GM12892 (cell line): ENCODE measurements at places on chromosomes 3 and 15.

GRCh38 chr15:55289011-55289745, 435 bp downstream of the RAB27A start:
- no peak for DNase-seq

DNA sequence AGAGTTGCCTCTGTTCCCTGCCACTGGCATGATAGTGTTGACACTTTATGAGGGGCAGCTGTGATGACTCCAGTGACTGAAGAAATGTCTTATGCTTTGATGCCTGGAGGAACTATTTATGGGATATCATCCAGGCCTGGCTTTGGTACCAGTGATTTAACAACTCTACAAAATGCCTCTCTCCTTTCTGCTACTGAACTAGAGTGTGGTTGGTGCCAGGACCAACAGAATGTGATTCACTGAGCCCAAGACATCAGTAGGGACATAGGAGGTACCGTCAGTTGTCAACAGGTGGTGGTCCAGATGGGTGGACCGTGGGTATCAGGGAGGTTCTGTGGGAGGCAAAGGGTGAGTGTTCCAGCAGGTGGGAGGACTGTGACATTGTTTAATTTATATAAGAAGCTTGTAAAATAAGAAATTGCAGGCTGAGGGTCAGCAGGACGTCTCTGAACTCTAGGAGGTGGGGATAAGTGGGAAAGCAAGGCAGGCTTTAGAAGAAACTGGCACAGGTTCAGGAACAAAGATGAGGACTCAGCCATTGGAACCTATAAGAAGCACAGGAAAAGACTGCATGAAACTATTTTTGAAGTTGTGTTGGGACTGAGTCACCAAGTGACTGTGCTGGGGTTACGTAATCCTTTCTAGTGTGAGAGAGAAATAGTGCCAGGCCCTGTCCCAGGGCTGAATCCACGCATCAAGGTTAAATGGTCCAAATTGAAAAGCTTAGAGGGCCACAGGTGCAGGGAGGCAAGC, 28.5 kb upstream of the SLC7A14 start:
- DNase-seq = no peak

DNA sequence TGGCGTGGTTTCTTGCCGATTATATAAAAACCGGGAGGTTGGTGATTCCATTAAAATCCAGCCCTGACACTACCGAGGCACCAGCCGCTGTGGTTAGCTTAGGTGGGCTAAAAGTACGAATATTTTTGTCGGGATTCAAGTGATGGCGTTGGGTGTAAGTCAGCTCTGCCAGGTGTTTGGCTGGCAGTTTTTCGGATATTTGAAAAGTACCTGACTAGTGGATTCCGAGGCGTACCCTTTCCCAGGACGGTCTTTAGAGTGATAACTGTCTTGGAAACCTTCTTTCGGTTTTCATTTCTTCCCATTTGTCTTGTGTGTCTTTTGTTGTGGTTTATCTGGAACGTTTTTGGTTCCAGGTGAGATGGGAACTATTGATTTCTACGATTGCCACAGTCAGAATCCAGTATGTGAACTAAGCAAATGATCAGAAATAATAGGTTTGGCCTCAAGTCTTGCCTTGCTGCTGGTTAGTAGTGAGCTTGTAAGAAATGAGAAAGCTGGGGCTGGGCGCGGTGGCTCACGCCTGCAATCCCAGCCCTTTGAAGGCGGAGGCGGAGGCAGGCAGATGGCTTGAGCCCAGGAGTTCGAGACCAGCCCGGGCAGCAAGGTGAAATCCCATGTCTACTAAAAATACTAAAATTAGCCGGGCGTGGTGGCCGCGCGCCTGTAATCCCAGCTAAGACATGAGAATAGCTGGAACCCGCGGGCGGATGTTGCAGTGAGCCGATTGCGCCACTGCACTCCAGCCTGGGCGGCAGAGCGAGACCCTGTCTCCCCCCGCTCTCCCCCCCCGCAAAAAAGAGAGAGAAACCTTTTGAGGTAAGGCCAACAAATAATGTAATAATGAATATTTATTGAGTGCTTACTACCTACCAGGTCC, 1.4 kb downstream of the FYTTD1 start:
- DNase-seq = no peak

GRCh38 chr3:72182206-72182605, 397.3 kb upstream of the PROK2 start:
- no peak for DNase-seq

DNA sequence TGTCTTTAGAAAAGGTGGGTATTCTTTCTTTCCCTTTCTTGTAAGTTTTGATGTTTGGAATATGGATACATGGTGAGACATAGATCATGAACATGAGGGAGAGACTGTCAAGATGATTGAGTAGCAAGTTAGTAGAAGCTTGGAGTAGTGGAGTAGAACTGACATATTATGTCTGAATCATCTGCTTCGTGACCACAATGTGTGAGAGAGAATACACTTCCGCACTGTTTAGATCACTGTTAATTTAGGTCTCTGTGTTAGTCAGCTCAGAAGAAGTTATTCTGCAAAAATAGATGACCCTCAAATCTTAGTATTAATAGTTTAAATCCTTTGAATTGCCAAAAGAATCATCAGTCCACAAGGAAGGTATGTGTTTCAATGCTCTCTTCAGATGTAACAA, 151.0 kb downstream of the OXSM start:
- no peak for DNase-seq

GRCh38 chr15:89971592-89971997, 29.5 kb upstream of the ZNF710 start:
- DNase-seq = peak; percentile 37

DNA sequence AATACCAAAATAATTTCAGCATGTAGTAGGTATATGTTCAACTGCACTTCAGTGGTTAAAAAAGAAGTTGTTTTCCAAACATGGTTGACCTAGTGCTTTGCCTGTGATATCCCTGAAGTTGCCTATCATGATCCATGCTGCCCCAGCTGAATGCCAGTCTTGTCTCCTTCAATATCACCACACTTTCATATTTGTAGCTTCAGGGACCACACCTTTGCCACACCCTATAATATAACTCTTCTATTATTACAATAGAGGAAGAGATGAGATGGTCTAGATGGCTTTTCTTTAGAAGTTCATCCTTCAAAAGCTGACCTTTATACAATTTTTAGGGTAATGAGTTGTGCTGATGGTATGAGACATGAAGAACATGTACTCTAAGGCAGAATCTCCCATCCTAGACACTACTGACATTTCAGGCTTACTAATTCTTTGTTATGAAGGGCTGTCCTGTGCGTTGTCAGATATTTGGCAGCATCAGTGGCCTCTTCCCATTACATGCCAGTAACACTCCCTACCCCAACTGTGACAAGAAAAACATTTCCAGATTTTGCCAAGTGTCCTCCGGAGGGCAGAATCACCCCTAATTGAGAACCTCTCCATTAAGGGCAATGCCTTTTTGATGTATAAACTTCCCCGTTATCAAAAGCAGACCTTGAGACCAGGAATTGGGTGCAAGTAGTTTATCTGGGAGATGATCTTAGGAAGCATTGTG, 76.2 kb upstream of the PLCL2 start:
- no peak for DNase-seq

DNA sequence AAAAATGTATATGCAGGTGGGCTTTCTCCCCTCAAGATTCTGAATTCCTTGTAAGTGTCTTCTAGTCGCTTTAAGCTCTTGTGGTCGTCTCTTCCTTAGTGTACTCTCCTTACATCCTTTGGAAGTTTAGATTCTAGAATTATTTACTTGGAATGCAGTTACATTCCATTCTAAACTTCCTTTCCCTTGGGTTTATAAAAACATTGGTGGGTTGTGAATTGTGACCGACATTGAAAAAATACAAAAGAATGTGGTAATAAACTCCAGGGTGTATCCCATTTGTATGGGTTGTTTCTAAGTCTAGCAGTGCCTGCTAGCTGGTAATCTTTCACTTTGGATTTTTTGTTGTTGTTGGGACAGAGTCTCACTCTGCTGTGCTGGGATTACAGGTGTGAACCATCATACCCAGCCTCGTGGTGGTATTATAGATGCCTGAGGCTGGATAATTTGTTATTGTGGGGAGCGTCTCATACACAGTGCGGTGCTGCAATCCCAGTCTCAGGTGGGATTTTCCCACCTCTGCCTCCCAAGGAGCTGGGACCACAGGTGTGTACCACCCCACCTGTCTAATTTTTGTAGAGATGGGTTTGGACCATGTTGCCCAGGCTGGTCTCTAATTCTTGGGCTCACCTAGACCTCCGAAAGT, 9.1 kb downstream of the CHD2 start:
- no peak for DNase-seq

DNA sequence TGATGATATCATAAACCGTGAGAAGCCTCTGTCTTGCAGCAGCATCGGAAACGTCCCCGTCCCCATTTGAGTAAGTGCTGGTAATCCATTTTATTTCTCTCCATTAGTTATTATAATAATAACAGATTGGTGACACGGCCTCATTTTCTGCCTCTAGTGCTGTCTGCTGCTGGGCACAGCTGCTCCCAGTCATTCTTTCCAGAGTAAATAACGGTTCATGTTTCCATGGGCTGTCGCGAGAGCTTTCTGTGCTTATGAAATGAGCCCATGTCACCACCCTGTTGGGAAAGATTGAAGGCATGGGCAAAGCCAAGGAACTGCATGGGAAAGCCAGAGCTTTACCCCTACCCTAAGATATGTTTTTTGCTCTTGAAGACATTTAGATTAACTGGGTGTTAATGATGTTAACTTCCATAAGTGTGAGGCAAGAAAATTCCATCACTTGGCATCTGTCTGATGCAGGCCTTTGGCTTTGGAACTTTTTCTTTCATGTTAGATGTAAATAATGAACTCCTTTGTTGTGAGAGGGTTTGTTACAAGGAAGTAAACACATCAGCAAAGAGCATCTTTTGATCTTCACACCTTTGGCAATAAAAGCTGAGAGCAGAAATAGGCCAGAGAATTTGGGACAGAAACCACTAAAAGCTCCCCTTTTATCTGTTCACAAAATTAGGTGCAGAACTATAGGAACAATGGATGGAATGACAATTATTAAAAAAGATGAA, 141.8 kb downstream of the FILIP1L start:
- DNase-seq = no peak

DNA sequence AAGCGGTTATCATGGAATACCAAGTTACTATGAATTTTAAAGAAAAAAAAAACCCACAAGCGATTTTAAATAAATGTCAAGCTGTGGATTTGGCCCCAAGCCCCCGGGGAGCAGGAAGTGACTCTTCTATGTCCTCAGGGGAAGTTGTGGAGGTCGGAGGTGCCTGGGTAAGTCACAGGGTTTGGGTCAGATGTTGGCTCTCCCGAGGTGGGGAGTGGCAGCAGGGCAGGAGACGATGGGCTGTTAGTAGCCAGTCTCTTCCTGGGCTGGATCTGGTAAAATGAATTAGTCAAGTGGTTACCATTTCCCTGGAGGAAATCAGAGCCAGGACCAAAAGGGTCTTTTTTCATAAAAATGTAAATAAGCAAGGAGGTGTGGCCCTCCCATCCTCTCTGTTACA, 316.7 kb downstream of the TLE3 start:
- no peak for DNase-seq

DNA sequence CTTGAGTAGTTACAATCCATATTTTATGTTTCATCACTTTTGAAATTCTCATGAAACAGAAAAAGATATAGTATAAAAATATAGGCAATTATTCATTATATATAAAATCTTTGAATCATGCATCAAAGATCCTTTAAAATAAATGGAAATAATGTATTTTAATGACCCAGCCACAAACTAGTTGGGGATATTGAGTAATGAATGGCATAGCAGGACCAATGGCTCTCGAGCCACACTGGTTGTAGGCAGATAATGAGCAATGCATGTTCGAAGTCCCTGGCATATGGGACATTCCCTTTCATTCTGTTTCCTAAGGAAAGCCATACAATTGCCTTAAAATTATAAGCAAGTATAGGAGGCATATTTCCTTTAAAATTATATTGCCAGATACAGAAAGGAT, 107.4 kb upstream of the IL12A start:
- DNase-seq = no peak

GRCh38 chr3:65888980-65889706, 149.6 kb downstream of the MAGI1 start:
- no peak for DNase-seq

- no peak for DNase-seq
These were observed 848 bp downstream of the NCEH1 start for GRCh38 chr3:172709774-172710663.
